Ecto neural progenitor cell (in vitro differentiated cells): ENCODE measurements at places on chromosomes 7 and 10.

DNA sequence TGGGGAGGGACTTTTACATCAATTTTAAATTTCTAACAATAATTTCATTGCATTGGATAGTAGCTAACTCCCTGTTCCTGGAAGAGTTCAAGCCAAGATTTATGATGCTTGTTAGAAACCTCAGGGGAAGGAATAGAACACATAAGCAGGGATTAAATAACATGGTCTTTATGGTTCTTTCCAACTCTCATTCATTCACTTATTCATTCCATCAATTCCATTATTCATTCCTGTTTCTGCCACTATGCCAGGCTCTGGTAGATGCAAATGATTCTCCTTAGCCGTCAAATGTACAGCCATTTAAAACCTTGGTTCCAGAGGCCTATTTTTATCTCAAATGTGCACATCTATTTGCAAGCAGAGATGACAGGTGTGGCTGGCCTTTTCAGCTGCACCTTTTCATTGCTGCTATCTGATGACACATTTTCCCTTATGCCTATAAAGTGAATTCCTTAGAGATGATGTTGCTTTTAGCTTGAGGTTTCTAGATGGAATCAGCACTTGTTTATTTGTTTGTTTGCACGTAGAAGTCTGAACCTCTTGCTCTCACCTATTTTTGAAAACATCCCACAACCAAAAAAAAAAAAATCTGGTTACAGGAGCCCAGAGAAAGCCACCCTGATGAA lies 205.7 kb upstream of the IGFBP3 start:
- DNase-seq: no peak

DNA sequence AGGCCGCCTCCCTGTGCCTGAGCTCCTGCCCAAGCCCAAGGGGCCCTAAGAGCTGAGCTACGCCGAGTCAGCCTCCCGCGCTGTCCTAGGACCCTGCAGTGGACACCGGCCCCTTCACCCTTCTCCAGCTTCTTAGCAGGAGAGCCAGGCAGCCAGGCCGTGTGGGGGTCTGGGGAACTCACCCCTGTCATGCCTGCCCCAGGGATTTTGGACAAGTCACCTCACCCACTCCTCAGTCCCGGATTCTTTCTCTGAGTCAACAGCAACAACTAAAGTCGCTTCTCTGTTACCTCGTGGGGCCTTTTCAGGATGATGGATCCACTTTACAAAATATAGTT lies 79.3 kb downstream of the MKI67 start:
- DNase-seq: no peak

DNA sequence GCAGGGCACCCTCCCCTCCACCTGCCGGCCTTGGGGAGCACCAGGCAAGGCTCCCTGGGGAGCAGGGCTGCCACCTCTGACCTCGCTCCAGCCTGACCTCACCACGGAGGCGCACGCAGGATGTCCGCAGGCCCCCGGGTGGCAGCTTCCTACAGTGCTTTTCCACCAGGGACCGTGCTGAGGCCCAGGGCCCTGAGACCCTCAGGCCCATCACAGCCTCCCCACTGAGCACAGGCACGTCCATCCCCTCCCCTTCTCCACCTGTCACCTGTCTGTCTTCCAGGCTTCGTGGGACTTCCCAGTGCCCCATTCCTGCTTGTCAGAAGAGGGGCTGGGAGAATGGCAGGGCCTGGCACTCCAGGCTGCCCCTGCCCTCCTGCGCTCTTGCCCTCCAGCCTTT lies 90.1 kb downstream of the LHPP start:
- no peak for DNase-seq

DNA sequence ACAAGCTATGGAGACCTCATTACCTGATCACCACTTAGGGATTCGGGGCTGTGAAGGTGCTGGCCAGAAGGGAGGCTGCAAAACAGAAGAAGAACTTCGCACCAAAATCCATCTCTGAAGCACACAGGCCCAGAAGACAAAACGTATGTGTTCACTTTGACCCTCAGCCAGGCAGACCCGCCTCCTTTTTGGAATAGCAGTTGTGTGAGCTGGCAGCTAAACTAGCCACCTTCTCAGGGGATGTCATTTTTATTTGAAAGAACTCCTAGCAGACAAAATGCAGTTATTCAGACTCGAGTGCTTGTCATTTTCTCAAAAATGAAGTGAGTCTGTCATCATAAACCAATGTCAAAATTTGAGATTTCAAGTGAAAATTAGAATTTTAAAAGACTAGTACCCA lies 71.7 kb downstream of the TNS3 start:
- no peak for DNase-seq

- no peak for DNase-seq
Measured at GRCh38 chr7:128948312-128948973, 10.7 kb downstream of the IRF5 start.

DNA sequence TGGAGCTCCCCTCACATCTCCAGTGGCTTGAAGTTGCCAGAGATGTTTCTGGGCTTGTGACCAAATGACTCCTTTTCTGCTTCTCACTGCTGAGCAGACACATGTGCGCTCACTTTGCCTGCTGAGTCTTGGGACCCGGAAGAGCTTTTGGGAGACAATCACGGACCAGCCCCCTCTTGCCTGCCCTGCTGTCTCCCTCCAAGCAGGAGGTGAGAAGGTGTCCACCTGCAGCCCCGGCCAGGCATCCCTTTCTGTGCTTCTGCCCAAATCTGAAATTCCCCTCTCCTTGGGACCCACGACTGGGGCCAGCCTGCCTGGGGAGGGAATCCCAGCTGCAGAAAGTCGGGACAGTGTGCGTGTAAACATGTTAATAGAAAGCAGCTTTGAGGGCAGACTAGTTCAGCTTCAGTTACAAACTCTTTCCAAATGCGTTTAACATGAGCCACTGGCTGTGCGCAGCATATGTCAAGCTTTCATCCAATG lies 31.7 kb downstream of the HTRA1 start:
- no peak for DNase-seq

DNA sequence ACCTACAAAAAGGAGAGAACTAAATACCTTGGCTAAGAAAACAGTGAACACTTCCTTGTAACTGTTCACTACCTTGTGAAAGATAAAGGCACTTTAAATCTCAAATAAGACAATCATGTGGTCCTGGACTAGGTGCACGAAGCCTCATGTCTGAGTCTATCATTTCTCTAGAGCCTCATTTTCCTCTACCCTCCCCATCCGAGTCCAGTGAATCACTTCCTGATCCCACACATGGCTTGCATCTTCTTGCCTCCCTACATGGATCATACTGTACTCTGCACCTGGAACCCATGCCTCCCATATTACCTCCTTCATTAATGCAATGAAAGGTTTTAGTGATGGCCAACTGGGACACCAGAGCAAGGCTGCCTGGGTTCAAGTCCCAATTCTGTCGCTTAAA lies 34.5 kb downstream of the SNX10 start:
- DNase-seq: no peak

DNA sequence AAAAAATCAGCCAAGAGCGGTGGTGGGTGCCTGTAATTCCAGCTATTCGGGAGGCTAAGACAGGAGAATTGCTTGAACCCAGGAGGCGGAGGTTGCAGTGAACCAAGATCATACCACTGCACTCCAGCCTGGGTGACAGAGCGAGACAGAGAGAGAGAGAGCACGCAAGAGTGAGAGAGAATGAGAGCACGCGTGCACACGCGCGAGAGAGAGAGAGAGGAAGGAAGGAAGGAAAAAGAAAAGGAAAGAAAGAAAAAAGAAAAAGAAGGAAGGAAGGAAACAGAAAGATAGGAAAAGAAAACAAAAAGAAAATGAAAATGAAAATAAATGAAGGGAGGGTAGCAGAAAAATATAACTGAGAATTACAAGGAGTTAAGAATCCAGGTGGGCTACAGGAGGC lies 82.7 kb downstream of the SVOPL start:
- DNase-seq: no peak

DNA sequence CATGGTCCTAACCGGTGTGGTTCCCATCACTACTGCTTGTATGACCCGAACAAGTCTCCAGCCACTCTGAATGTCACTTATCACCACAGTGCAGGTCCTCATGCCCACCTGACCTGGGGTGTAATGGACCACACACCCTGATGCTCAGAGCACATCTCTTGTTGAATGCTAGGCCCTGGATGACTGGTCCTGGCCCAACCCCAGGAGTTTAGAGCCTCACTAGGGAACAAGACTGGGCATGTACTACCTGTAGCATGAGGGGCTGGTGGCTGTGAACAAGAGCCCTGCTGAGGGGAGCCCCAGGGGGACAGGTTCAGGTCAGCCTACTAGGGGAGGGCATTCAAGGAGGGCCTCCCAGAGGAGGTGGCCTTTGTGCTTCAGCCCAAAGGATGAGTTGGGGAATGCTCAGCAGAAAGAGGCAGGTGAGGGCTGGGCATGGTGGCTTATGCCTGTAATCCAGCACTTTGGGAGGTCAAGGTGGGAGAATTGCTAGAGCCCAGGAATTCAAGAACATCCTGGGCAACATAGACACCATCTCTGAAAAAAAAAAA lies 31.2 kb downstream of the ZMIZ1 start:
- DNase-seq: no peak

DNA sequence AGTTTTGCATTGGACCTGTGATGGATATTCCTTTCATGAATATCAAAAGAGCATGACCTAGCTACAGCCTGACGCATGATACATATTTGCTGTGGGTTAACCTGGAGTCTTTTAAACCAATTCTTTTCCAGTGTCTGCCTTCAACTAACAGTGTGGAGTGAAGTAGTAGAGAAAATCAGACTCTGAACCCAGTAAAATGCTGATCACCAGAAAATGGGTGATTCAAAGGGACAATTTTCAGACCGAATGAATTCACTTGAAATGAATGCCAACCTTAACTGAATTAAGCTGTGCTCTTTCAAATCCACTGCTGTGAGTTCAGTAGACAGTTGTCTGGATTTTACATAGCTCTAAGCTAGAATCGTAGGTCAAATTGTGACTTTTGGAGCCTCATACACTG lies 123.0 kb downstream of the CDK14 start:
- no peak for DNase-seq

DNA sequence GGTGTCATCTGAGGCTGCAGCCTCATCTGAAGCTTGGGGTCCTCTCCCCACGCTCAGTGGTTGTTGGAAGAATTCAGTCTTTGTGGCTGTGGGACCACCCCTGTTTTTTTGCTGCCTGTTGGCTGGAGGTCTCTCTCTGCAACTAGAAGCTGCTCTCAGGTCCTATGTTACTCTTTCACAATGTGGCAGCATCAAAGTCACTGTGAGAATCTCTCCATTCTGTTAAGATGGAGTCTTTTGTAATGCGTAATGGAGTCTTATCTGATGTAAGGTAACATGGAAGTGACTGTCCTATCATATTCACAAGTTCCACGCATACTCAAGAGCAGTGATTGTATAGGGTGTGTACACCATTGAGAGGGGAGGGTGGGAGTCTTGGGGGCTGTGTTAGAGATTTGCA lies 24.9 kb downstream of the TSPAN13 start:
- DNase-seq: no peak

DNA sequence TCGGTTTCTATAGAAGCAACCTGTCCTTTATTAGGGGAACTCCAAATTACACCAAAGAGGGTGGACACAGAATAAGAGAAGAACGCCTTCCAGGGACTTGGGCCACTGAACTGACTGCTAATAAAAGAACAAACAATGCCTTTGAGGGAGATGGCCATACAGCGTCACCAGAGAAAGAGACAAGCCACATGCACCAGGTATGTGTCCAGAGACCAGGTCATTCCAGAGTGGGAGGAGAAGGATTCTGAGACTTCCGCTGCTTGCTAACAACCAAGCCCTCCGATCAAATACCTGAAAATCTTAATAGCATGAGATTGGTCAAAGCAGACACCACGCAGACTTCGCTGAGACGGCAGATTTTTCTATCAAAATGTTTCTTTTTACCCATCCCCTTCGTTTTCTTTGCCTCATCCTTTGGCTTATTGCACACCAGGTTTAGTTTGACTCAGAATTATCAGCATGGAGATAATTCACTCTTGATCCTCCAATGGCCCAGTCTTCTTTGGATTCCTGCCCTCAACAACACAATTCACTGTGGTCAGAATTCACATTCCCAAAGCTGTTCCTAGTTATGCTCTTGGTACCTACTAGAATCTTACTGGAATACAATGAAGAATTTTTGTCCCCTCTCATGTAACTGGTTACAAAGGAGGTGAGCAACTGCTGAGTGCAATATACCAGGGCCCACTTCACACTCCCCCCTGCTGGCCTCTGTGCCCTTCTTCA lies 87.4 kb upstream of the DDC start:
- DNase-seq: no peak

DNA sequence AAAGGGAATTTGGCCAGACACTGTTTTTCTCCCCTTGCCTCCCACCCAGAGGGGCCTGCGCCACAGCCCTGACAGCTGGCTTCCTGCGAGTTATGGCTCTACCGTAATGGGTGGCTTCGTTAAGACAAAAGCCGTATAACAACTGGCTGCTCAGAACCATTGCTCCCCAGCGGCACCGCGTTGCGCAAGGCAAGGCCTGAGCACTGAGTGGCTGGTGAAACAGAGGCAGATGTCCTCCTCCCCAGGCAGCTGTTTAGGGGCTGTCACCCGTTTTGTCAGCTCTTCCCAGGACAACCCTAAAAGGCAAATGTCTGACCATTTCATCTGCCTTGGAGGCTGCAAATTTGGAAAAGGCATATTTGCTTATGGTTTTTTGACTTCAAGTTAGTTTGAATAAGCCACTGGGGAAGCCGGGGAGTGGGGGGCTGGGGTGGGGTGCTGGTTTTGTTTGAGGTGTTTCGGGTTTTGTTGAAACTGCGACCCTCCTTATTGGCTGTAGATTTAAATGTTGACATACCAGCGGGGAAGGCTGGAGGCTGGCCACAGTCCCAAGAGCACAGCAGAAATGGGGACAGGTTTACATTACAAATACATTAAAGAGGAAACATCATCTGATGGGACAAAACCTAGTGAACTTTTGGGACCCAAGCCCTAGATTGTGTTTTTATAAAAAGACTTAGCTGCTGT lies 681 bp upstream of the SPOCK2 start:
- no peak for DNase-seq

GRCh38 chr7:70923181-70923845 lies 208.6 kb upstream of the GALNT17 start:
- no peak for DNase-seq

DNA sequence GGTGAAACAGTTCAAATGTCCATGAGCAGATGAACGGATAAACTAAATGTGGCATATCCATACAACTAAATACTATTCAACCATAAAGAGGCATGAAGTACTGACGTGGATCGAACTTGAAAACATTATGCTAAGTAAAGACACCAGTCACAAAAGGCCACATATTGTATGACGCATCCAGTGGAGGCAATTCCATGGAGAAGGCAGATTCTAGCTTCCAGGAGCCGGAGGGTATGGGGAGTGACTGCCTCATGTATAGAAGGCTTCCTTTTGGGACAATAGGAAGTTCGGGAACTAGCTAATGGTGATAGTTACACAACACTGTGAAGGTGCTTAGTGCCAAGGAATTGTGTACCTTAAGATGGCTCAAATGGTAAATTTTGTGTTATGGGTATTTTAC lies 98.4 kb downstream of the VIPR2 start:
- DNase-seq: no peak
